HFFc6 (cell line): ENCODE measurements at places on chromosomes 11 and 22. TPM values are rescaled to one million over a fixed set of nuclear protein-coding genes. Genes with fewer than 3 reads are reported as not detected.
A peak's percentile ranks its signal among the peaks of the same experiment; 100 is the strongest.

DNA sequence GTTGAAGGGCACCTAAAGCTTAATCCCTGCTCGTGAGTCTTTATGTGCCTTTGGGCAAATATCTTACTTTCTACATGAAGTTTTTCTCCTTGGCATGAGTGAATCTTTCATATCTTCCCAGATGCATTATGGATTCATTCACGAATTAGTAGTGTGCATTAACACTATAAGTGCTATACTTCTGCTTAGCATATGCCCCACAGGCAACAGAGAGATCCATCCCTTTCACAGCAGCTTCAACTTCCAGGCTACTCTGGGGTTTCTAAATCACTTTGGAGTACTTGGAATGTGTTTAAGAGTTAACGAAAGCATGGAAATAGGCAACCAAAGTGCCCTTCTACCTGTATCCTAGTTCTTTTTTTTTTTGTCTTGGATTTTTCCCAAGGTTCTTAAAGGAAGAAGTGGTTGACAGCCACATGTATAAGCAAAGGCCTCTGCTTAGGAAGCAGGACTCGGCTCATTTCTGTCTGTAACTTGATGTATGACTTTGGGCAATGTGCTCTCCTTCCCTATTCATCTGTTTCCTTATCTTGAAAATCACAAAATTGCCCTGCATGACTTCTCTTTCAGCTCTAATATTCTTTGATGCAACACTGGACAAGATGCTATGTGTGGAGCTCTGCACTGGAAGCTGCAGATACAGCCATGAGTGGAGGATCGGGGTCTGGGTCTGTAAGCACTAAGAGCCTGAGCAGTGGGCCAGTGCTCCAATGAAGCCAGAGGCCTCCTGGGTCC, 54.5 kb upstream of the ME3 start:
- DNase-seq = no peak
- H3K4me1 ChIP-seq = peaks cover 62% of the 10 kb centered on the region
- no peak overlapping the region for H3K27ac ChIP-seq
- H3K27me3 ChIP-seq = no peaks in the 10 kb centered on the region

The PAX6 gene
- 1.4 TPM in 1 of 2 replicates, not detected in the other for total RNA-seq

GRCh38 chr22:43862074-43862881, at the start of gene SULT4A1:
Gene SULT4A1 (minus strand): TSS chr22:43862513. CDS start chr22:43862382, 131 bp downstream.
- H3K36me3 ChIP-seq = no peaks in the 10 kb centered on the region; the same call in 1 of the 2 replicates
- H3K27ac ChIP-seq = no peak within 1 kb of the TSS
- no peak for DNase-seq
- no peak within 1 kb of the TSS for H3K4me3 ChIP-seq
- H3K27me3 ChIP-seq = peaks cover 32% of the 10 kb centered on the region

GRCh38 chr11:64859542-64860414, 15.3 kb upstream of the CDC42BPG start:
- H3K27ac ChIP-seq = peak overlapping the region; percentile 43; the same call in 1 of the 2 replicates
- H3K36me3 ChIP-seq = peaks cover 18% of the 10 kb centered on the region
- peaks cover 50% of the 10 kb centered on the region for H3K4me1 ChIP-seq
- DNase-seq = no peak
- H3K27me3 ChIP-seq = peaks cover 1% of the 10 kb centered on the region; the same call in 1 of the 2 replicates
- no peak overlapping the region for H3K4me3 ChIP-seq

The RASD2 gene
- total RNA-seq = not detected in 3 replicates

The CLMP gene
- 118 to 208 TPM (median 159 TPM) in 3 replicates for total RNA-seq

GRCh38 chr11:45919806-45920530, 2.3 kb upstream of the PEX16 start:
- H3K4me3 ChIP-seq = no peak overlapping the region
- H3K27me3 ChIP-seq = peaks cover 22% of the 10 kb centered on the region
- no peak for DNase-seq
- no peaks in the 10 kb centered on the region for H3K36me3 ChIP-seq
- H3K4me1 ChIP-seq = peaks cover 19% of the 10 kb centered on the region

GRCh38 chr22:24440270-24440717, 12.9 kb downstream of the ADORA2A start:
- no peak overlapping the region for H3K27ac ChIP-seq
- peaks cover 53% of the 10 kb centered on the region for H3K4me1 ChIP-seq
- H3K4me3 ChIP-seq = no peak overlapping the region
- no peaks in the 10 kb centered on the region for H3K36me3 ChIP-seq
- DNase-seq = no peak
- H3K27me3 ChIP-seq = no peaks in the 10 kb centered on the region; the same call in 1 of the 2 replicates

- peaks cover 15% of the 10 kb centered on the region for H3K27me3 ChIP-seq
- peaks cover 81% of the 10 kb centered on the region for H3K36me3 ChIP-seq
Observed at GRCh38 chr11:27694992-27695391, 5.3 kb downstream of the BDNF start.

The SYCE3 gene
- total RNA-seq = not detected in 3 replicates
